Activated T-cell treated with anti-CD3 and anti-CD28 coated beads, Interleukin-2, amount 50 U/mL, for 48 hours (primary cell): ENCODE measurements at places on chromosomes 11 and 22.

GRCh38 chr11:95732930-95733602 is 56.5 kb downstream of the FAM76B start:
- DNase-seq = no peak

GRCh38 chr22:23400286-23400981 is 179.7 kb downstream of the IGLL1 start:
- DNase-seq = no peak

- peak; percentile 65 for DNase-seq
Observed at GRCh38 chr22:26330971-26331625, 98.0 kb upstream of the ASPHD2 start.

DNA sequence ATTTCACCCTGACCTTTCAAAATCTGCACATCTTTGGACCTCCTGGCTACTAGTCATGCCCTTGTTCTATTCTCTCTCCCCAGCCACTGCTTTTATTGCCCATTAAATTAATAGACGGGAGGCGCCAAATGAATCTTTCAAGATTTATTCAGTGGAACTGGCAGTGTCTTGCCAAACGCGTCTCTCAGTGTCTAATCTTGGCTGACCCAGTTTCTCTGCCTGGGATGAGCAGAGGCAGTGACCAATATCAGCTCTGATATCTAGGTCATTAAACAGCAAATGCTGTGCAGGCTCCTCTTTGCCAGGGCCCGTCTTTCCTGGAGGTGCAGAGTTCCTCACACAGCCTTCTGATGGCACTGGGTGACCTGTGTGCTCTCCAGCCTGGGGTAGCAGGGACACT is 74.0 kb downstream of the TRAF6 start:
- no peak for DNase-seq

DNA sequence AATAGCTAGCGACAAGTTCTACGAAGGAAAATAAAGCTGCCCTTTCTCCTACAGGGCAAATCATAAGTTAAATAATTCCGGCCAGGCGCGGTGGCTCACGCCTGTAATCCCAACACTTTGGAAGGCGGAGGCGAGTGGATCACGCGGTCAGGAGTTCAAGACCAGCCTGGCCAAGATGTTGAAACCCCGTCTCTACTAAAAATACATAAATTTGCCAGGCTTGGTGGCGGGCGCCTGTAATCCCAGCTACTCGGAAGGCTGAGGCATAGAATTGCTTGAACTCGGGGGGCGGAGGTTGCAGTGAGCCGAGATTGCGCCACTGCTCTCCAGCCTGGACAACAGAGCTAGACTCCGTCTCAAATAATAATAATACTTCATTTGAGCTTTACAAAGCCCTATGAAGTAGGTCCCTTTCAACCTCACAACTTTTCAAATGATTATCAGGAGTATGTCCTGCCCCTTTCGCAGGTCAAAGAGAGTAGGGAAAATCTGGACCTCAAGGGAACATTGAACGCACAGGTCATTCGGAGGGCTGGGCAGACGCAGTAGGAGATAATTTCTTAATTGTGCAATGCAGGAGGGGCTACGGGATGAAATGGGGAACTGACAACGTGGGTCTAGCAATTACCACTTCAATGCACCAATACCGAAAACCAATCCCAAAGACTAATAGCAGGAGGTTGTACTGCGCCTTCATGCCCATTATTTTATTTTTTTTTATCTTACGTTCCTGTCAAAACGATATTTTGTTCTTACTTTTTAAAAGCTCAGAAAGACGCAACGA is 590 bp downstream of the COMMD9 start:
- no peak for DNase-seq

GRCh38 chr11:64619811-64620380 is 28.9 kb downstream of the SLC22A12 start:
- DNase-seq = no peak
